Naive thymus-derived CD4-positive, alpha-beta T cell (primary cell): ENCODE measurements at places on chromosomes 1 and 21. TPM values are rescaled to one million over a fixed set of nuclear protein-coding genes. Genes with fewer than 3 reads are reported as not detected.

- peaks cover 30% of the 10 kb centered on the region for H3K4me1 ChIP-seq
- no peak overlapping the region for H3K27ac ChIP-seq
- H3K4me3 ChIP-seq = no peak overlapping the region
These were observed 69.4 kb downstream of the NID1 start for GRCh38 chr1:235995511-235995910.

DNA sequence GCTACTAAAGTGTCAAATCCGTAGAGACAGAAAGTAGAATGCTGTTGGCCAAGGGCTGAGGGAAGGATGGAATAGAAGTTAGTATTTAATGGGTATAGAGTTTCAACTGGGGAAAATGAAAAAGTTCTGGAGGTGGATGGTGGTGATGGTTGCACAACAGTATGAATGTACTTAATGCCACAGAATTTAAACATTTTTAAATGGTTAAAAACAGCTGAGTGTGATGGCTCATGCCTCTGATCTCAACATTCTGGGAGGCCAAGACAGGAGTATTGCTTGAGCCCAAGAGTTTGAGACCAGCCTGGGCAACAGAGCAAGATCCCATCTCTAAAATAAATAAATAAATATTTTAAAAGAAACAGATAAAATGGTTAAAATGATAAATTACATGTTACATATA is 44.5 kb downstream of the PIK3R3 start:
- H3K4me1 ChIP-seq = no peaks in the 10 kb centered on the region
- no peak overlapping the region for H3K4me3 ChIP-seq
- no peak overlapping the region for H3K27ac ChIP-seq
- DNase-seq = no peak
- H3K27me3 ChIP-seq = no peaks in the 10 kb centered on the region
- no peaks in the 10 kb centered on the region for H3K36me3 ChIP-seq

- no peak overlapping the region for H3K27ac ChIP-seq
- no peak overlapping the region for H3K4me3 ChIP-seq
- DNase-seq = no peak
- no peaks in the 10 kb centered on the region for H3K4me1 ChIP-seq
These were observed 10.1 kb upstream of the PROK1 start for GRCh38 chr1:110440877-110441276.

DNA sequence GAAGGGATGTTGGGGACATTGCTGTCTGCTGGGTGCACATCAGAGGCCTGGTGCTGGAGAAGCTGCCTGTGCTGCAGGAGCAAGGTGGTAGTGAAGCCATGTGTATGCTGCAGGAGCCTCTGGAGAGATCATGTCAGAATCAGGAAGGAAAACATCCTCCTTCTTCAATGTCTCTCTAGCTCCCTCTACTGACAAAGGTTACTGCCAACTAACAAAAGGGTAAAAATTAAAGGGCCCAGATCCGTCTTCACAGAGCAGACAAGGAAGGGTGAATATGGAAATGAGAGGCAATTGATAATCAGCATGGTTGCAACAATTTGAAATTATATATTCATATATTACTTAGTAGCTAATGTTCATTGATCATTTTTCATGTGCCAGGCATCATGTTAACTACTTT is 32.2 kb downstream of the FAM177B start:
- no peak overlapping the region for H3K4me3 ChIP-seq
- no peaks in the 10 kb centered on the region for H3K4me1 ChIP-seq
- no peak for DNase-seq
- no peaks in the 10 kb centered on the region for H3K36me3 ChIP-seq
- no peak overlapping the region for H3K27ac ChIP-seq
- H3K27me3 ChIP-seq = no peaks in the 10 kb centered on the region

DNA sequence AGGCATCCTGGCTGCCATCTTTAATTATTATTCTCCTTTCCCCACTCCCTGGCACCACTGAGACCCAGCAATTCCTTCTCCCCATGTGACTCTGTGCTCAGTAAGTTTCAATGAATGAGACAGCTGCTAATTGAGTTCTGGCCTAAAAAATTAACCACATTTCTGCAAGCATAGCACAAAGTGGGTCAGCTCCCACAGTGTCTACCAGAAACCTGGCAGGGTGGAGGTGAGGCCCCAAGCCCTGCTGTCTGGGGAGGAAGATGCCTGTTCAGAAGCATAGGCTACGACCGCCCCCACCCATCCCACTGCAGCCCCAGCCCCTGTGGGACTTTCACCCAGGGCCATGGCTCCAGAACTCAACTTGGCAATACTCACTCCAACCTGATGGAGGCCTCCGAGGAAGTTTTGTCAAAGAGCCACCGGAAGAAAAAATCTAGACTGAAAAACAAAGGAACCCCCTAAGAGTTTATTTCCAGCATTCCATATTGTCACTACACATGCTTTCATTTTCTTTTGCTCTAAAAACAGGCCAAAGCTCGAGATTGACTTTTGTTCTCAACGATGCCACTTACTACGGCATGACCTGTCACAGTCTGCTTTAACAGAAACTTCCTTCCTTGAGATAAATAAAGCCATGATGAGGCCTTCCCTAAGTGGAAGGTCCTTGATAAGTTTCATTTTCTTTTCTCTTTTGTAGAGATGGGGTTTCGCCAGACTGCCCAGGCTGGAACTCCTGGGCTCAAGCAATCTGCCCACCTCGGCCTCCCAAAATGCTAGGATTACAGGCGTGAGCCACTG is 26.5 kb downstream of the TMEM63A start:
- H3K36me3 ChIP-seq = peaks cover 36% of the 10 kb centered on the region
- H3K27ac ChIP-seq = no peak overlapping the region
- H3K4me3 ChIP-seq = no peak overlapping the region
- no peaks in the 10 kb centered on the region for H3K27me3 ChIP-seq

Gene LYPD8
- total RNA-seq = not detected in 2 replicates

Gene LCE3D
- total RNA-seq = not detected

- H3K36me3 ChIP-seq = no peaks in the 10 kb centered on the region
- no peaks in the 10 kb centered on the region for H3K27me3 ChIP-seq
- H3K27ac ChIP-seq = no peak overlapping the region
- no peak overlapping the region for H3K4me3 ChIP-seq
These were observed 301.7 kb upstream of the PROX1 start for GRCh38 chr1:213685992-213686582.

DNA sequence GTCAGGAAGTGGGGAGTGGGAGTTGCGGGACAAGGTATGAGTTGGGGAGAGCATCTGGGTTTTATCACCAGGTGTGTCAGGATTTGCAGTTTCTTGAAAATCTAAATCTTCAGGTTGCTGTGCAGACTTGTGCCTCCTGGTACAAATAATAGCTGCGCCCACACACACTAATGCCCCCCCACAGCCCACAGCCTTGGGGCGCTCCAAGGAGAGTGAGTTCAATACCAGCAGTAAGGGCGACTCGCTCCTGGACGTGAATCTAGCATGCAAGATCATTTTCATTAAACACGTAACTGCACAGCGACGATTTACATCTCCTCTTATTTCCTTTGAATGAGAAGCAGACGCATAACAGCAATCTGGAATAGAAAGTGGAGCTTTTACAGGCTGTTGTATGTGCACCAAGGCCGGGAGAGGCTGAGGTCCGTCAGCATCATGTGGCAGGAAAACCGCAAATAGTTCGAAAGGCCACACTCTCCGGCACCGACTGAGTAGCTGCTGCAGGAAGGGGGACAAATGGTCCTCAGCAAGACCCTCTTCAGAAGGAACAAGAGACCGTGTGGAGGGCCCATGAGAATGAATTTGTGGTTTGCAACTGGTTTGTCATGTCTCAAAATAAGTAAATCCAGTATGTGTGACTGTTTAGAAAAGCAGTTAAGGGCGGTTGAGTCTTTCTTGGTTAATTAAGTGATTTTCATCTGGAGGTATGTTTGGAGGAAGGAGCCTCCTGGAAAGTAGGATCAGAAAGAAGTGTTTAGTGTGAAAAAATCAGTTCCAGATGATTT is 439.5 kb downstream of the SMYD3 start:
- no peaks in the 10 kb centered on the region for H3K27me3 ChIP-seq
- H3K4me3 ChIP-seq = no peak overlapping the region
- H3K27ac ChIP-seq = no peak overlapping the region
- no peak for DNase-seq
- H3K4me1 ChIP-seq = no peaks in the 10 kb centered on the region

Gene SPOCD1
- not detected for total RNA-seq

- no peaks in the 10 kb centered on the region for H3K27me3 ChIP-seq
- no peaks in the 10 kb centered on the region for H3K4me1 ChIP-seq
- H3K27ac ChIP-seq = no peak overlapping the region
- no peaks in the 10 kb centered on the region for H3K36me3 ChIP-seq
- no peak overlapping the region for H3K4me3 ChIP-seq
These were observed 45.5 kb downstream of the TNFSF4 start for GRCh38 chr1:173161510-173162221.

- DNase-seq = no peak
- H3K27ac ChIP-seq = no peak overlapping the region
- no peak overlapping the region for H3K4me3 ChIP-seq
- H3K4me1 ChIP-seq = no peaks in the 10 kb centered on the region
These were observed 55.9 kb downstream of the SEC16B start for GRCh38 chr1:177913762-177914540.

- H3K27me3 ChIP-seq = peaks cover 18% of the 10 kb centered on the region
- no peaks in the 10 kb centered on the region for H3K36me3 ChIP-seq
- no peak overlapping the region for H3K27ac ChIP-seq
- H3K4me1 ChIP-seq = peaks cover 7% of the 10 kb centered on the region
- no peak overlapping the region for H3K4me3 ChIP-seq
These were observed 3.2 kb upstream of the TAL1 start for GRCh38 chr1:47235241-47235681.

DNA sequence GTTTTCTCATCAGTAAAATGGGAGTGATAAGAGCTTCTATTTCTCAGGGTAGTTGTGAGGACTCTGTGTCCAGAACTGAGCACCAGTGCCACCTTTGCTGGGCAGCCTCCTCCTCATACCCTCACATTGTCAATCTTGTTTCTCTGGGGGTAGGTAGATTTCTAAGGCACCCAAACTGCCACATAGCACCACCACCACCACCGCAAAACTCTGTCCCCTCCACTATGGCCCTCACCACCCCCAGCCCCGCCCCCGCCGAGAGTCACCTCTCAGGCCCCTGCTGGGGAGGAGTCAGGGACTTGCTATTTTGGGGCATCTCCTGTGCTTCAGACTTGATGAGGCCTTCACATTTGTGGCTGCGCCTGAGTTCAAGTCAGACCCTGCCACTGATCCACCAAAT is 549.2 kb downstream of the PTPRU start:
- H3K27ac ChIP-seq = no peak overlapping the region
- no peak for DNase-seq
- no peaks in the 10 kb centered on the region for H3K36me3 ChIP-seq

DNA sequence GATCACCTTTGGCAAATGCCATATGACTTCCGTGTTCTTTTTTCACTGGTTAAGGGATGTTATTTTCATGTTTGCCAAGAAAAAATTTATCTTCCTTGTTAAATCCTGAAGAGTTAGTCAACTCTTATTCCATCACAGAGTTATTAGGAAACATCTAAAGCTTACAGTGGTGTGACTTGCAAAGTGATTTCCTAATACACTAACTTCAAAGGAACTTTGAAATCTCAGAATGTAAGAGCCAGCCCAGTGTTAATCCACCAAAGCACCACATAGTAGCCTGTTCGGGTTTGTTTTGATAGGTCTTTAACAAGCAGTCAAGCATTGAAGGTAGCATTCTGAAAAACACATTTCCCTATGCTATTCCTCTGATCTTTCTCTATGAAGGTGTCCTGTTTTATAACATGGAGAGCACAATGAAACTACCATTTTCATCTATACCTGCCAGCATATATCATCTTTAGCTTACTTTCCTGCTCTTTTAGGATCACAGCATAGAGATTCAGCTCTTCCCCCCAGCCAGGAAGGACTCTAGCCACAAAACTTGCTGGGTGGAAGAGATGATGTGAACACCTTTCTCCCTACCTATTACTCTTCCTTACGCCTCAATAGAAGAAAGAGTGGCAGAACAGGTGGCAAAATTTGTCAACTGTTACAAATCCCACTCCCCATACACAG is 82.4 kb upstream of the MAGI3 start:
- H3K36me3 ChIP-seq = no peaks in the 10 kb centered on the region
- H3K4me1 ChIP-seq = no peaks in the 10 kb centered on the region
- DNase-seq = no peak

Gene ADGRB2
- 0.11 TPM for total RNA-seq

DNA sequence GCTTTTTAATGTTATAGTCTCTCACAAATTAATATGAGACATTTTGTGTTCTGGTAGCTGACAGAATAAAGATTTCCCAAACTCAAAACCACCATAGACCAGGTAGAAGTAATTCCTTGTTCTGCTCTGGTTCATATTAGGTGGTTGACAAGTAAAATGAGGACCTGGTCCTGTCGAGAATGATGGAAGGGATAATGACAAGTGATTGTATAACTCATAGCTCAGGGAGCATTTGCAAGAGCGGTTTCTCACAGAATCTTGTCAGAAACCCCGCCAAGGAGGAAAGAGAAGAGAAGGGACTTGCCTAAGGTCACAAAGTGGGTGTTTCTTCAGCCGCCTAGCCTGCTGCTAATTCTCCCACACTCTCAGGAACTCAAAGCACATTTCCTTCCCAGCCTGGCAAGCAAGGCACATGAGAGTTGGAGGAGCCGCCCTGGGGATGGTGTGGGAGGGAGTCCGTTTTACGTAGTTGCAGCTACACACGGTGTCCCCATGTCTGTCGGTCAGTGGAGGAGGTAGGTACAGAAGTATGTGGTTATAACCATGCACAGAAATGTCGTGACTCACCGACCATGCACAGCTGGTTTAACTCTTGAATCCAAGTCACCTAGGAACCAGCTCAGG is 46.5 kb downstream of the SAMD13 start:
- no peaks in the 10 kb centered on the region for H3K27me3 ChIP-seq
- H3K4me3 ChIP-seq = no peak overlapping the region
- no peak for DNase-seq
- no peaks in the 10 kb centered on the region for H3K4me1 ChIP-seq

DNA sequence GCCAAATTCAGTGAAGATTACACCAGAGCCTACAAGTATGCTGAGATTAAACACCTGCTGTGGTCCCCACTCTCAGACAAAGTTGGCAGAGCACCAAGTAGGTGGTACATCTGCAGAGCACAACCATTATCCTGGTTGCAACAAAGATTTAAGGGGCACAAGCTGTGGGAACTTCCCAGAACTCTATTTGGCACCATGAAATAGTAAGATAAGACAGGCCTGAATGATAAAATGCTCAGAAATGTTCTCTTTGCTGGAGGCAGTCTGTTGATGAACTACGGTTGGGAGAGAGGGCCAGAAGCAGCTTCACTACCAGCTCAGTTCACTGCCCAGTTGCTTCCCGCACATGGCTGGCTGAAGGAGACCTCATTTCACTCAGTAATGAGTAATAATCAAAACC is 19.9 kb downstream of the RPL5 start:
- no peaks in the 10 kb centered on the region for H3K27me3 ChIP-seq
- H3K4me1 ChIP-seq = no peaks in the 10 kb centered on the region
- no peak for DNase-seq
